ENCODE measurements at places on chromosomes 16 and 17. TPM values are rescaled to one million over a fixed set of nuclear protein-coding genes. Genes with fewer than 3 reads are reported as not detected.
A peak's percentile ranks its signal among the peaks of the same experiment; 100 is the strongest.

The RCVRN gene
- not detected for total RNA-seq

The KRTAP2-2 gene
- not detected for total RNA-seq

The PRSS33 gene
- not detected for total RNA-seq

The SLC5A2 gene
- total RNA-seq = not detected

The FBXL16 gene
- 0.32 TPM for total RNA-seq

The CRHR1 gene
- not detected for total RNA-seq

GRCh38 chr16:46728806-46729205 lies 19.3 kb downstream of the MYLK3 start:
- peaks cover 6% of the 10 kb centered on the region for H3K4me1 ChIP-seq
- H3K4me3 ChIP-seq = no peak overlapping the region
- no peaks in the 10 kb centered on the region for H3K27me3 ChIP-seq
- H3K27ac ChIP-seq = no peak overlapping the region

DNA sequence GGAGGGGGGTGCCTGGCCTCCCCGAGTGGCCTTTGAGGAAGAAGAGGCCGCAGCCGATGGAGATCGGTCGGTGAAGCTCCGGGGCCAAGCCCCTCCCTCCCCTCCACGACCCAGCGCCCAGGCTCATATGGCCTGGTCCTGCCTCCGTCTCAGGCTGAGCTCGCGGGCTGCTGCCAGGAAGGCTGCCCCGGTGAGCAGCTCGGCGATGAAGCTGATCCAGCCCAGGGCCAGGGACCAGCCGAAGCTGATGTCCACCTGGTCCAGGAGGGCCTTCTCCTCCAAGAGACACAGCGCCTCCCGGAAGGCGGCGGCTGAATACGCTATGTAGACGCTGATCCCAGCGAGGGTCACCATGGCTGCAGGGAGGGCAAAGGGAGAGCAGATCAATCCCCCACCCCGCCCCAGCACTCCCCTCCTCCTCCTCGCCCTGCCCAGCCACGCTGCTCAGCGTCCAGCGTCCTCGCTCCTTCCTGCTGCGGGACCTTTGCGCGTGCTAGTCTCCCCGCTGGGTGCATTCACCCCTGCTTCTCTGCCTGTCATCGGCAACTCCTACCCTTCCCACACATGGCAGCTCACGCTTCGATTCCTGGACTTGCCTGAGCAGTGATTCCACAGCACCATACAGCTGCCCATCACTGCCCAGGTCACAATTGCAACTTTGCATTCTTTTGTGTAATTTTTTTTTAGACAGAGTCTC lies 20.5 kb downstream of the TMEM114 start:
- peaks cover 12% of the 10 kb centered on the region for H3K4me1 ChIP-seq
- H3K27ac ChIP-seq = no peak overlapping the region
- no peak overlapping the region for H3K4me3 ChIP-seq
- no peaks in the 10 kb centered on the region for H3K36me3 ChIP-seq
- no peak for DNase-seq
- no peaks in the 10 kb centered on the region for H3K27me3 ChIP-seq

DNA sequence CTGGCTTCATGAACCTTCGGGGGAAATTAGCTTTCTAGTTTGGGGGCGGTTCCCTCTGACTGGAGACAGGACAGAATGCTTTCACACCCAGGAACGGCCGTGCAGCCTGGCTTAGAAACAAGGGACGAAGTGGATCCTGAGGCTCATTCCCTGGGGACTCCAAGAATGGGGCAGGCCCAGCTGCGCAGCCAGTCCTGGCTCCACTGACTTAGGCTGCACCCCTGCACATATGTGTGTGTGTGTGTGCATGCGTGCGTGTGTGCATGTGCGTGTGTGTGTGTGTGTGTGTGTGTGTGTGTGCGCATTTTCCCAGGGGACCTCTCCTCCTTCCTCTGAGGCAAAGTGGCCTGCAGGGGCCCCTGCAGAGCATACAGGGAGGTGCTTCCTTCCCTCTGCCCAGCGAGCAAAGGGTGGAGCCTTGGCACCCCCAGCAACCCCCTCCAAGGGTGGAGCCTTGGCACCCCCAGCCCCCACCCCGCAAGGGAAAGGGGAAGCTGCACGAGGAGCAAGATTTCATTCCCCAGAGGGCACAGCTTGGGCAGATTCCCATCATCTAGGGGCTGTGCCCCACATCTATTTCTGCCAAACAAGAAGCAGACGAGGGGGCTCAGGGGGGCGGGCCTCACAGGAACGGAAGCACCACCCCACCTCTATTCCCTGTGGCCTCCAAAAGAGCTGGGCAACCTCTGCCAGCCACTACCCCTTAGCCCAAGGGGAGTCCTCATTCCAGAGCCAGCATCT lies 97.6 kb upstream of the CBX4 start:
- no peak for DNase-seq
- no peaks in the 10 kb centered on the region for H3K27me3 ChIP-seq
- no peak overlapping the region for H3K27ac ChIP-seq

GRCh38 chr16:28204622-28205021 lies 7.1 kb downstream of the XPO6 start:
- no peak overlapping the region for H3K4me3 ChIP-seq
- DNase-seq = no peak
- peaks cover 22% of the 10 kb centered on the region for H3K36me3 ChIP-seq
- no peak overlapping the region for H3K27ac ChIP-seq
- H3K4me1 ChIP-seq = peaks cover 13% of the 10 kb centered on the region

DNA sequence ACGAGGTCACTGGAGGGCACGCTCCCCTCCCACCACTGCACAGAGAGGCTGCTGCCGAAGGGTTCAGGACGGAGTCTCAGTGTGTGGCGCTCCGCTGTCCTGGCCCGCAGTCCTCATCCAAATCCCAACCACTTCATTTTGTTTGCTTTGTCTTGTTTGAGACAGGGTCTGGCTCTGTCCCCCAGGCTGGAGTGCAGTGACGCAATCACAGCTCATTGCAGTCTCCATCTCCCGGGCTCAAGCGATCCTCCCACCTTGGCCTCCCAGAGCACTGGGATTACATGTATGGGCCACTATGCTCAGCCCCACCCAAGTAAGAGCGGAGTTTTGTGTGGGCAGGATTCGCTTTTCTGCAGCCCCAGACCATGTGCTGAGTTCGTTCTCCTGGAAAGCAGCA lies 12.7 kb downstream of the UNKL start:
- H3K4me1 ChIP-seq = no peaks in the 10 kb centered on the region
- H3K27ac ChIP-seq = no peak overlapping the region
- no peaks in the 10 kb centered on the region for H3K27me3 ChIP-seq
- no peak overlapping the region for H3K4me3 ChIP-seq

DNA sequence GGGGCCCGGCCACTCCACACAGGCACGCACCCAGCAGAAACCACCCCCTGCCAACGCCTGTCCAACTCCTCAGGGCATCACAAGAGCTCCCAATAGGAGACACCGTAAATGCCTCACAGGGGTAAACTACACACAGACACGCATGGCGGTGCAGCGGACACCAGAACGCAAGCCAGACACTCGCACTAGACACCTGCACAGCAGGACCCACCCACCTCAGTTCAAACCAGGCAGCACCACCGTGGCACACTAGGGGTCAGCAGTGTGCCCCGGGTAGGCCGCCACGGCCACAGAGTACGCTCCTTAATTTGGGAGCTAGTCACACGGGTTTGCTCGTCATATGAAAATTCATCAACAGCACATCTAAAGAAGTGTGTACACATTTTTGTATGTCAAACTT lies 3.4 kb downstream of the SLC38A10 start:
- no peaks in the 10 kb centered on the region for H3K27me3 ChIP-seq
- peaks cover 2% of the 10 kb centered on the region for H3K36me3 ChIP-seq
- DNase-seq = no peak
- no peak overlapping the region for H3K4me3 ChIP-seq
- H3K4me1 ChIP-seq = peaks cover 28% of the 10 kb centered on the region

DNA sequence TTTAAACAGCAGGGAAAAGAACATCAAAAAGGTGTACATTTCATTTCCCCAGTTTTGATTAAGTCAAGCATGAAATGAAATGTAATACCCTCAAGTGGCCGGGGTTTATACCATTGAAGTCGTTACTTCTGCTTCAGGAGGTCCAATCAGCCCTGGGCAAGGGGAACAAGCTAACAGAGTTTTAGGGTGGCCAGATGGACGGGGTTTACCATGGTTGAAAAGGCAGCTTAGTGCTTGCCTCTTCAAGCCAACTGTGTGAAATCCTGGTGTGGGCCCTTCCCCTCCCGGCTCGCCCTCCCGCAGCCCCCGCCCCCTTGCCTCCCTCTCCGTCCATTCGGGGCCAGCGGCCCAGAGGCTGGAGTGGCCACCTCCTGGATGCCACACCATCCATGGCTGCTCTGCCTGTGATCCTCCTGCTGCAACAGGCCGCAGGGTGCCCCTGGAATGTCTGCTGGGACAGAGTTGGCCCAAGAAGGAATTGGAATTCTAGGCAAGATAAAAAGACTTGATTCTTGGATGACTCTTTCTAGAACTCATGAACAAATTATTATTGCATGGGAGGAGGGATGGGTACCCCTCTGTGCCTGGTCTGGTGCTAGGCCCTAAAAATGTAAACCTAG lies 296.2 kb upstream of the IRX3 start:
- H3K4me1 ChIP-seq = no peaks in the 10 kb centered on the region
- H3K27me3 ChIP-seq = peaks cover 4% of the 10 kb centered on the region
- H3K4me3 ChIP-seq = no peak overlapping the region
- H3K27ac ChIP-seq = no peak overlapping the region
- H3K36me3 ChIP-seq = no peaks in the 10 kb centered on the region
- DNase-seq = peak; percentile 57

DNA sequence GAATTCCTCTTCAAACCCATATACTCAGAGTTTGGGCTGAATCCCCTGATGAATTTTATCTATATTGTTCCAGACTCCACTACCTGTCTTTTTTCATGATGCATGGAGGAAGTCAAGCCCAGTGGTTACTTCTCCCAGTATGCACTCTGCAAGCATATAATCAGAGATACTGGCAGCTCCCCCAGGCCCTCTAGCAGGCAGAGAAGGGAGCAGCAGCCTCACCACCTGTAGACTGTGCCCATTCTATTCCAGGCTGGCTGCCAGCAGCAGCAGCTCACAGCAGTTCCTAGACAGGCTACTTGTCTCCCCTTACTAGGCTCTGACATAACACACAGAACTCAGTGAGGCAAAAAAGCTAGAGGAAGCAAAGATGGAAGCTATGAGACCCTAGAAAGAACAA lies 3.4 kb downstream of the MKS1 start:
- DNase-seq = no peak
- H3K36me3 ChIP-seq = peaks cover 11% of the 10 kb centered on the region
- no peak overlapping the region for H3K27ac ChIP-seq
- no peaks in the 10 kb centered on the region for H3K27me3 ChIP-seq
- H3K4me1 ChIP-seq = peaks cover 6% of the 10 kb centered on the region

DNA sequence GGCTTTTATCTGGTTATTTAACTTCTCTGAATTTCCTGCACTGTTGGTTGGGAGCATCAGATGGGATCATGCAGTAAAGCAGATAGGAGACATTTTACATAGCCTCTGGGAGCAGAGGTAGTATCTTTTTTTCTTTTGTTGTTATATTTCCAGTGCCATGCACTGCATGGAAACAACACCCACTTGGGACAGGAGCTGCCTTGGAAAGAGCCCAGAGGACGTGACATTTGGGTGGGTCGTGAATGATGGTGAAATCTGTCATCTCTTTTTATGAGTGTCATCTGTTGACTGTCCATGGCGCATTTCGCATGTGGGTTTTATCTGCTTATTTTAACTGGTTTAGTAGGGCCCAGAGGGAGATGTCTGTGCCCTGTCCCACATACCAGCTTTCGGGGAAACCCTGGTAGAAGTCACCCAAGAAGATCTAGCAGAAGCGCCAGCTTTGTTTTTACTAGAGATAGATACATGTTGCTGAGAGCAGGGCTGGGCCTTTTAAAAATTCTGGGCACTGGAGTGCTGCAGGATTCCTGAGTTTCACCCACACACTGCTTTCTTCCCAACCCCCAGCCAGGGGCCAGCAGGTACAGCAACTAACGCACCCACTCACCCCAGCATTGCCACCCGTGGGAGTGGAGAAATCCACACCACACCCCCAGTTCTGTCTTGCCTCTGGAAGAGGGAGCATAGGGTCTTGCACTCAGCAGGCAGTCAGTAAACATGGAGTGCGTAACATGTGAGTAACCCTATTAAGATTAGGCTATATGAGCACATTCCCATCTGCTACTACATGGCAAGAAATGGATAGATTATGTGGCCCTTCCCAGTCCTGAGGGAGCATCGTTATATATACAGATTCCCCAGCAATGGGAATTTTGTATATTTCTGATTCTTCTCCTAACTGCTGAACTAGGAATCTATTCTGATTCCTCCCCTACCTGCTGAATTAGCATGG lies 8.4 kb upstream of the TERF2 start:
- H3K4me1 ChIP-seq = peaks cover 28% of the 10 kb centered on the region
- DNase-seq = no peak
- H3K27ac ChIP-seq = no peak overlapping the region
- peaks cover 10% of the 10 kb centered on the region for H3K27me3 ChIP-seq
- H3K4me3 ChIP-seq = no peak overlapping the region

DNA sequence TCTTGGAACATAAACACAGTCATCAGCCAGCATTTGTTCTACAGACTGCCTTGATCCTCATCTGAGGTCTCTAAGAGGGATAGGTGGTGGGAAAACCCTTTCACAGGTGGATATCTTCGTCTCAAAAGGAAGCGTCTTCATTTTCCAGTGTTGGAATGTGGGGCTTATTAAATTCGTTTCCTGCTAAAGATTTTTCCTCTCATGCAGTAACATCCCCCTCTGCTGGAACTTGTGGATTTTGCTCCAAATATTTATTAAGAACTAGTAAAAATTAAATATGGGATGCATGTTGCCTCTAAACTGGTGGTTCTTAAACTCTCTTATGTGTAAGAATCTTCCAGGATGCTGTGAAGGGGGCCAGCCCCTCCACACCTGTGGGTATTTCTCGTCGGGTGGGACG lies 20.1 kb upstream of the MLYCD start:
- no peak for DNase-seq
- no peaks in the 10 kb centered on the region for H3K4me1 ChIP-seq
- H3K27me3 ChIP-seq = peaks cover 51% of the 10 kb centered on the region
- H3K36me3 ChIP-seq = no peaks in the 10 kb centered on the region

GRCh38 chr16:67951485-67951884 lies 7.6 kb upstream of the LCAT start:
- H3K27ac ChIP-seq = no peak overlapping the region
- H3K4me1 ChIP-seq = no peaks in the 10 kb centered on the region
- no peaks in the 10 kb centered on the region for H3K27me3 ChIP-seq
- no peak for DNase-seq
- H3K4me3 ChIP-seq = no peak overlapping the region

DNA sequence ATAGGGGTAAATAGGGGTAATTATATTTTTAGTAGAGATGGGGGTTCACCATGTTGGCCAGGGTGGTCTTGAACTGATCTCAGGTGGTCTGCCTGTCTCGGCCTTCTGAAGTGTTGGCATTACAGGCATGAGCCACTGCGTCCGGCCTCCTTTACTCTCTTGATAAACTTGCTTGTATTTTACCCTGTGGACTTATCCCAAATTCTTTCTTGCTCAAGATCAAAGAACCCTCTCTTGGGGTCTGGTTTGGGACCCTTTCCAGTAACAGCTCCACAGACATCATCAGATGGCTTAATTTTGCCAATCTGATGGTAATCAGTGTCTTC lies 5.6 kb upstream of the C1QTNF1 start:
- DNase-seq = no peak
- no peak overlapping the region for H3K4me3 ChIP-seq
- H3K27me3 ChIP-seq = peaks cover 4% of the 10 kb centered on the region
- H3K4me1 ChIP-seq = peaks cover 26% of the 10 kb centered on the region
- H3K27ac ChIP-seq = no peak overlapping the region
- H3K36me3 ChIP-seq = no peaks in the 10 kb centered on the region
